ENCODE measurements at places on chromosomes 6 and 20.

- DNase-seq: no peak
Observed at GRCh38 chr20:10924644-10925201, 250.9 kb upstream of the JAG1 start.

DNA sequence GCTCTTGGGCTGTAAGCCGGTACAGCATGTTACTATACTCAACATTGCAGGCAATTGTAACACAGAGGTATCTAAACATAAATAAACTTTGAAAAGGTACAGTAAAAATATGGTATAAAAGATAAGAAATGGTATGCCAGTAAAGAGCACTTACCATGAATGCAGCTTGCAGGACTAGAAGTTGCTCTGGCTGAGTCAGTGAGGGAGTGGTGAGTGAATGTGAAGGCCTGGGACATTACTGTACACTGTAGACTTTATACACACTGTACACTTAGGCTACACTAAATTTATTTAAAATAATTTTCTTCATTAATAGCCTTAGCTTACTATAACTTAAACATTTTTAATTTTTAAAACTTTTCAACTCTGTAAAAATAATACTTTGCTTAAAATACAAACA lies 37.8 kb upstream of the ANKEF1 start:
- DNase-seq: no peak

DNA sequence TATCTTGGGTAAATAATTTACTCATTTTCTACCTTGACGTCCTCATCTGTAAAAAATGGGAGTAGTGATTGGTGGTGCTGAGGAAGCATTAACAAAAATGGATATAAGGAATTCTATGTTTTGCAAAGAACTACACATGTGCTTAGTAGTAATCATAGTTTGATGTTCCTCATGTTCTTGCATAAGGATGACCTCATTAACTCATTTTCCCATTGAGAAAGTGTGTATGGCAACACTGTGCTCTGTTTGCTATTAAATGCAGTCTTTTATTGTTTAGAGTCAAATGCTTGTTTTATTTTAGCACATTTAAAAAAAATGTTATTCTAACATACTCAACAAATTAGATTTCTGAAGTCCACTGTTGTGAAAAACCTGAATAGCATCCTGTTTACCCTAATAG lies 211.2 kb upstream of the RSPO3 start:
- DNase-seq: no peak

- no peak for DNase-seq
Observed at GRCh38 chr20:7094438-7094997, 327.0 kb downstream of the BMP2 start.

GRCh38 chr6:25889877-25890853 lies 16.1 kb upstream of the SLC17A3 start:
- no peak for DNase-seq

DNA sequence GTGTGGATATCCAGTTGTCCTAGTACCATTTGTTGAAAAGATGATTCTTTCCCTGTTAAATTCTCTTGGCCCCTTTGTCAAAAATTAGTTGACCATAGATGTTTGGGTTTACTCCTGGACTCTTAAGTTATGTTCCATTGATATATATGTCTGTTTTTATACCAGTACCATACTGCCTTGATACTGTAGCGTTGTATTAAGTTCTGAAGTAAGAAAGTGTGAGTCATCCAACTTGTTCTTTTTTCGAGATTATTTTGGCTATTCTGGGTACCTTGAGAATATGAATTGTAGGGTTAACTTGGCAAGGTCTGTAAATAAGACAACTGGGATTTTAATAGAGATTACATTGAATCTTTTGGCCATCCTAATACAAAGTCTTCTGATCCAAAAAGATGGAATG lies 26.5 kb downstream of the PANK2 start:
- DNase-seq: no peak

DNA sequence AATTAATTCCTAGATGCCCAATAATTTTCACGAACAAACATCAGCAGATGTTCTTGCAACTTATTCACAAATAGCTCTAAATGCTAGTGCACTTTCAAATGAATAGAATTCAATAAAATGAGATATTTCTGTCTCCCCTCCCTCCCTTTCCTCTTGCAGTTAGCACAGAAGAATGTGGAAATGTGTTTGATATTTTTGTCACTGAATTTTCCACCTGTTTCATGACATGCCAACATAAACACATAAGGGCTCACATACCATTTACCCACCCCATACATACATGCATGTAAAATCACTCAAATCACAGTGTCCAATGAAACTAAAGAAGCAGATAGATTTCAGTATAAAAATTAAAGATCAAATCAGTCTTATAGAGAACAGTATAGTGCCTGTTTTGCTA lies 746.9 kb upstream of the MARCKS start:
- no peak for DNase-seq

DNA sequence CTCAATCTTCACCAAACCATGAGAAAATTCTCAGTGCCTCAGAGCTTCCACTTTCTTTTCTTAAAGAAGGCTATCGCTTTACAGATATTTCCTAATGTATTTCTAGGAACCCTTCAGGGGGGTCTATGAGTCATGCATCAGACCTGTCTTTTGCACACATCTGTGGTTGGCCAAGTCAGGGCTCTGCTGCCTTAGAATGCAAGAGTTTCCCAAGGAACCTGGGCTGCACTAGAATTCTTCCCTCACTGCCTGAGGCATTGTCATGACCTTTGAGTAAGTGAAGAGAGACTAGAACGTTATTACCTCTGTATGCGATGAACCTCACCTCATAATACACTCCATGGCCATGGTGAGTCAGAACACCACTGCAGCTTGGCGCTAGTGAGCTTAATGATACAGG lies 365.0 kb upstream of the ID4 start:
- DNase-seq: no peak
